Smooth muscle cell of trachea (primary cell): ENCODE measurements at places on chromosomes 5 and 9. TPM values are rescaled to one million over a fixed set of nuclear protein-coding genes. Genes with fewer than 3 reads are reported as not detected.

The DDX4 gene
- total RNA-seq: under 0.01 TPM in 1 of 2 replicates, not detected in the other

The FNBP1 gene
- total RNA-seq: 30.5 and 36.9 TPM in 2 replicates

The IL9 gene
- total RNA-seq: not detected in 2 replicates

The DIPK1B gene
- total RNA-seq: 0.58 and 2.2 TPM in 2 replicates

The GNA14 gene
- total RNA-seq: 0.15 and 0.50 TPM in 2 replicates

The PLEKHG4B gene
- under 0.01 TPM in 2 replicates for total RNA-seq

The PCDHA1 gene
- under 0.01 TPM in 1 of 2 replicates, not detected in the other for total RNA-seq

The IL4 gene
- not detected in 2 replicates for total RNA-seq

The PSD2 gene
- 0.17 TPM in 1 of 2 replicates, not detected in the other for total RNA-seq

The SOWAHA gene
- total RNA-seq: 0.15 and 0.17 TPM in 2 replicates

The RPS23 gene
- total RNA-seq: 2,876 and 3,204 TPM in 2 replicates

The PCDHB7 gene
- total RNA-seq: under 0.01 and 0.66 TPM in 2 replicates

The DBN1 gene
- 125 and 183 TPM in 2 replicates for total RNA-seq

The OR13C4 gene
- total RNA-seq: not detected in 2 replicates

The OR1J2 gene
- total RNA-seq: not detected in 2 replicates

The NFIL3 gene
- total RNA-seq: 47.1 and 56.0 TPM in 2 replicates

The ARHGEF37 gene
- 2.2 and 3.8 TPM in 2 replicates for total RNA-seq

The ANGPTL2 gene
- 49.6 and 184 TPM in 2 replicates for total RNA-seq
